ENCODE measurements at places on chromosomes 7 and 10. TPM values are rescaled to one million over a fixed set of nuclear protein-coding genes. Genes with fewer than 3 reads are reported as not detected.

GRCh38 chr10:474946-475345 is 214.5 kb downstream of the DIP2C start:
- no peaks in the 10 kb centered on the region for H3K27me3 ChIP-seq
- peaks cover 29% of the 10 kb centered on the region for H3K36me3 ChIP-seq
- no peak overlapping the region for H3K4me3 ChIP-seq
- H3K4me1 ChIP-seq: peaks cover 11% of the 10 kb centered on the region
- DNase-seq: no peak

Gene HKDC1
- 2.4 TPM for total RNA-seq

- H3K4me3 ChIP-seq: peak overlapping the region; percentile 65
- no peak for DNase-seq
- peak overlapping the region; percentile 34 for H3K27ac ChIP-seq
- peaks cover 14% of the 10 kb centered on the region for H3K36me3 ChIP-seq
Observed at GRCh38 chr7:638256-639011, 88.1 kb upstream of the DNAAF5 start.

- H3K27me3 ChIP-seq: peaks cover 5% of the 10 kb centered on the region
- H3K4me1 ChIP-seq: no peaks in the 10 kb centered on the region
- no peaks in the 10 kb centered on the region for H3K36me3 ChIP-seq
- no peak overlapping the region for H3K4me3 ChIP-seq
- no peak overlapping the region for H3K27ac ChIP-seq
Observed at GRCh38 chr10:98855403-98856189, 380.1 kb downstream of the HPSE2 start.

GRCh38 chr7:131045526-131045925 is 282.1 kb upstream of the MKLN1 start:
- H3K36me3 ChIP-seq: peaks cover 4% of the 10 kb centered on the region
- H3K4me3 ChIP-seq: no peak overlapping the region
- H3K27ac ChIP-seq: no peak overlapping the region
- DNase-seq: no peak

GRCh38 chr7:86814661-86815379 is 171.1 kb downstream of the GRM3 start:
- H3K27me3 ChIP-seq: peaks cover 7% of the 10 kb centered on the region
- H3K4me3 ChIP-seq: no peak overlapping the region
- no peak overlapping the region for H3K27ac ChIP-seq
- no peaks in the 10 kb centered on the region for H3K36me3 ChIP-seq

- DNase-seq: no peak
- H3K27me3 ChIP-seq: no peaks in the 10 kb centered on the region
- H3K4me3 ChIP-seq: no peak overlapping the region
- no peaks in the 10 kb centered on the region for H3K36me3 ChIP-seq
- H3K4me1 ChIP-seq: no peaks in the 10 kb centered on the region
Observed at GRCh38 chr10:133466683-133467275, 13.0 kb downstream of the SCART1 start.

Gene ITGB8
- total RNA-seq: 15.6 TPM

- no peak overlapping the region for H3K27ac ChIP-seq
Observed at GRCh38 chr7:29920491-29920890, 69.1 kb downstream of the SCRN1 start.

GRCh38 chr10:26486304-26486703 is 48.2 kb downstream of the APBB1IP start:
- no peaks in the 10 kb centered on the region for H3K27me3 ChIP-seq
- H3K27ac ChIP-seq: no peak overlapping the region
- H3K4me1 ChIP-seq: peaks cover 13% of the 10 kb centered on the region
- H3K4me3 ChIP-seq: no peak overlapping the region

Gene KDM7A
- 7.5 TPM for total RNA-seq

GRCh38 chr10:69914398-69915214 is 112.9 kb downstream of the COL13A1 start:
- peaks cover 20% of the 10 kb centered on the region for H3K27me3 ChIP-seq
- no peak overlapping the region for H3K27ac ChIP-seq
- H3K4me3 ChIP-seq: no peak overlapping the region
- DNase-seq: peak; percentile 83

DNA sequence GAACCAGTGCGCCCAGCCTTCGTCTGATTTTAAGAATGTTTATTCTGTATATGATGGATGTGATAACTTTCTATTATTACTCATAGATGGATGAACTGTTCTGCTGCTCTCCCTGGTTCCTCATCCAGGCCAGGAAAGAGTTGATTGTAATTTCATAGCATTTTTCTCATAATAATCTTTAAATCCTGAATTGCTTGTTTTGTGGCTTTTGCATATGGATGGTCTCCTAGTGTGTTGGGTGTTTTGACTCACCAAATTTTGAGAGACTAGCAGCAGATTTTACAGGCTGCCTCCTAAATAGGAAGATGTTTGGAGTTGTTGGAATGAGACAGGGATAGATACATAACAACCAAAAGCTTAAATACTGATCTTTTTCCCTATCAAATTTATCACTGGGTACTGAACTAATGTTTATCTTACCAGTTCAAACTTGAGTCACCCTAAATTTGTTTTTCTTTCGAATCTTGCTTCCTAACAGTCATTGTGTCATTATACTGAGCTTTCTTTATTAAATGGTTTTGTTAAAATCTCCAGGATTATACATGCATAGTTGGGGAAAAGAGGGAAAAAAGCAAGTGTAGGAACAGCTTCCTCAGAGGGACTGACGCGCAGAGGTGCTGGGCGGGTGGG is 106.0 kb upstream of the GATA3 start:
- no peak for DNase-seq
- peaks cover 4% of the 10 kb centered on the region for H3K36me3 ChIP-seq
- no peak overlapping the region for H3K27ac ChIP-seq
- H3K27me3 ChIP-seq: no peaks in the 10 kb centered on the region
- no peak overlapping the region for H3K4me3 ChIP-seq

DNA sequence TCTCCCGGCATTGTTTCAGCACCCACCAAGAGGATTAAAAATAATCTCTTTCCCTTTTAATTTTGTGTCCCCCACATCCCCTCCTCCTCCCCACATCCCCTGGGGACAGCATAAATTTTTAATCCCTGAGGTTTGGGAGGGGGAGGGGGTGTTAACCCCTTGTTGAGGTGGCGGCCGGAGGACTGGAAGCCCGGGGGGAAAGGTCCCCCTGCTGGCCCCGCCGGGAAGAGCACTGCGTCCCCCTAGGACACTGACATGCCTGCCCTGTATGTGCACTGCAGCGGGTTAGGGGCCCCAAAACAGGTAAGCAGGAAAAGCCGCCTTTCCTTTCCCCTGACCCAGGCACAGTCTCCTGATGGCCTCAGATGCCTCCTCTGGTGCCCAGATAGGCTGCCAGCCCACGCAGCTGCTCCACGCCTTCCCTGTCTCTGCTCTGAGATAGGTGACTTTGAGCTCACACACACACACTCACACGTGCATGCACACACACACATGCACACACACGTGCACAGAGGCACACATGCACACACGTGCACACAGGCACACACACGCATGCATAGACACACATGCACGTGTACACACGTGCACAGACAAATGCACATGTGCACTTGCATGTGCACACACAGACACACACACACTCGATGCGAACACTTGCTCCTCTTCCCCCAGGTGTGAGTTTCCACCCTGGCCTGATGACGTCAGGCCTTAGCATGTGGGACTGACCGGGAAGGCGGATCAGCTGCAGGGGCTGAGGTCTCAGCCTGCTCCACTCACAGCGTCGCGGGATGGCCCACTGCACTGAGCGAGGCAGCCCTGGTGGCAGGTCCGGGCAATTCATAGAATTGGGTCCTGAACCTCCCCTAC is 12.3 kb downstream of the CNPY1 start:
- DNase-seq: no peak
- no peaks in the 10 kb centered on the region for H3K36me3 ChIP-seq
- peaks cover 82% of the 10 kb centered on the region for H3K27me3 ChIP-seq
- peaks cover 11% of the 10 kb centered on the region for H3K4me1 ChIP-seq
- no peak overlapping the region for H3K27ac ChIP-seq

- peaks cover 3% of the 10 kb centered on the region for H3K27me3 ChIP-seq
- no peaks in the 10 kb centered on the region for H3K36me3 ChIP-seq
- no peaks in the 10 kb centered on the region for H3K4me1 ChIP-seq
- no peak overlapping the region for H3K4me3 ChIP-seq
- H3K27ac ChIP-seq: no peak overlapping the region
- no peak for DNase-seq
Observed at GRCh38 chr10:64648915-64649314, 1127.7 kb downstream of the REEP3 start.

DNA sequence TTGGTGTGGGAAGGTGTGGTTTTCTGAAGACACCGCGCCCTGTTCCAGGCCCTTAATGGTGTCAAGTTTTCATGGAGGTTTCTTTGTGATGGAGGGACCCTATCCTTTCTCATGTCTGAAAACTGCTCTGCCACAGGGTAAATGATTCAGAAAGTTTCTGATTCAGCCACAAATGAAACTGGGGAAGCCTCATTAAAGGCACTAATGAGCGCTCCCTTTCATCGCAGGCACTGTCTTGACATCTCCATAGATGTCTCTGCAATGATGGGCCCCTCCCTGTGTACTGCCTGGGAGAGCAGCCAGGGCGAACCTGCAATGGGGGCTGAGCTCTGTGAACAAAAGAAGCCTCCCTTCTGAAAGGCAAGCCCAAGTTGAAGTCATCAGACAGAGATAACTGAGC is 355.3 kb downstream of the PRPF18 start:
- no peak for DNase-seq
- H3K4me1 ChIP-seq: peaks cover 46% of the 10 kb centered on the region
- peaks cover 11% of the 10 kb centered on the region for H3K36me3 ChIP-seq
- H3K27ac ChIP-seq: no peak overlapping the region
- no peak overlapping the region for H3K4me3 ChIP-seq

DNA sequence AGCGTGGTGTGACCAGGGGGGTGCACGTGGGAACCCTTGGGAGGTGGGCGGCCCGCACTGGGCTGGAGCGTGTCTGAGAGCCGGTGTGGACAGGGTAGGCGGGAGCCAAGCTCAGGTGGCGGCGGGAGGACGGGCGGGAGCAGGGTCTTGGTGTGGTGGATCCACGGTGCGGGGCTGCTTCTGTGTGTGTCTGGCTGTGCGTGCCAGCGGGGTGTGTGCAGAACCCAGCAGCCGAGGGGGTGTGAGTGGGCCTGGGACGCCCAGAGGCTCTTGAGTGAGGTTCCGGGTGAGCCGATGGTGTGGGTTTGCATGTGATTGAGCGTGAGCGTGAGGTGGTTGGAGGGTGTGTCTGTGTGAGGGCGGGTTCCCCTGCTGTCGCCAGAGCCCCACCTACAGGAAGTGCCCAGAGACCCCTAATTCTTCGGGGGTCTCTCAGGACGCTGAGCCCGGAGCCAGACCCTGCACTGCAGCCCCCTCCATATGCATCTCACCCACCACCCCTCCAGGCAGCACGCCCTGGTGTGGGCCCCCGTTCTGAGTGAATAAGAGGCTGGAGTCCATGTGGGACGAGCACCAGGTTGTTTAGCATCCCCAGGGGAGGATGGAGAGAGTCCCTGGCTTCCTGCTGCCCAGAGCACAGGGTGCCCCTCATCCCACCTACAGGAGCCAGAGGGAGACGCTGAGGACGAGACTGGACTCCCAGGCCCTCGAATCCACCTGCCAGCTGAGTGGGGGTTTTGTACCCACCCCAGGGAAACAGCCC is 78.2 kb downstream of the ELFN1 start:
- no peaks in the 10 kb centered on the region for H3K36me3 ChIP-seq

- H3K27me3 ChIP-seq: peaks cover 22% of the 10 kb centered on the region
- no peak for DNase-seq
- H3K4me1 ChIP-seq: no peaks in the 10 kb centered on the region
- no peaks in the 10 kb centered on the region for H3K36me3 ChIP-seq
- H3K27ac ChIP-seq: no peak overlapping the region
Observed at GRCh38 chr7:21193895-21194294, 234.0 kb upstream of the SP4 start.

- H3K27me3 ChIP-seq: peaks cover 14% of the 10 kb centered on the region
- H3K36me3 ChIP-seq: no peaks in the 10 kb centered on the region
- H3K4me1 ChIP-seq: peaks cover 4% of the 10 kb centered on the region
- DNase-seq: peak; percentile 53
Observed at GRCh38 chr7:132750096-132750495, 173.8 kb upstream of the PLXNA4 start.

Measured in type B pancreatic cell (in vitro differentiated cells).